ENCODE measurements at places on chromosomes 5 and 9.

- DNase-seq = peak; percentile 28
Measured at GRCh38 chr5:10709409-10709808, 51.6 kb downstream of the DAP start.

GRCh38 chr9:135310134-135310533, 169.4 kb upstream of the PPP1R26 start:
- no peak for DNase-seq

- no peak for DNase-seq
Measured at GRCh38 chr9:15239816-15240215, 67.2 kb downstream of the TTC39B start.

GRCh38 chr5:133817456-133817855, 151.0 kb downstream of the C5orf15 start:
- DNase-seq = no peak

- peak; percentile 34 for DNase-seq
Measured at GRCh38 chr5:18487928-18488480, 853.7 kb downstream of the TAF11L14 start.

GRCh38 chr9:114341991-114342390, 12.3 kb downstream of the ORM2 start:
- DNase-seq = no peak

DNA sequence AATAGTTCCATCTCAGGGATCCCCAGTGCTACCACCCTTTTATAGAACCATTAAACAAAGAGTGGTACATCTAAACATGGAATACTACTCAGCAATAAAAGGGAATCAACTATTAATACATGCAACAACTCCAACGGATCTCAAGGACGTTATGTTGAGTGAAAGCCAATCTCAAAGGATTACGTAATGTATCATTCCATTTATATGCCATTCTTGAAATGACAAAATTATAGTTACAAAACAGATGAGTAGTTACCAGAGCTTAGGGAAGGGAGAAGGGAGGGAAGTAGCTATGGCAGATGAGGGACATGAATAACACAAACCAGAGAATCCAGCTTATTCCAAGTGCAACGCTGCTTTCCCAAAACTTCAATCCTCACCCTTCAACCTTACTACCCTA, 69.5 kb downstream of the ACTL7B start:
- no peak for DNase-seq

- DNase-seq = no peak
Measured at GRCh38 chr5:143173139-143173889, 230.2 kb downstream of the NR3C1 start.

DNA sequence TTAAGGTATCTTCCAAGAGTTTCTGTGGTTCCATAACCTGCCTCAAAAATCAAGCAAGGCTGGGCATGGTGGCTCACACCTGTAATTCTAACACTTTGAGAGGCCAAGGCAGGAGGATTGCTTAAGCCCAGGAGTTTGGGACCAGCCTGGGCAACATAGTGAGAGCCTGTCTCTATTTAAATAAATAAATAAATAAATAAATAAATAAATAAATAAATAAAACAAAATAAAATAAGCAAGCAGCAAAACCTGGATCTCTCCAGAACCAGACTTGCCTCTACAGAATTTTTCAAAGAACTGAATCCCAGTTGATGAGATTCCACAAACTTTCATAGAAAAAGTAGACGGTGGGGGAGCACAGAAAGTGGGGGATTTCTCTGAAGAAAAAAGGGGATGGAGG, 12.3 kb downstream of the SERINC5 start:
- DNase-seq = no peak

DNA sequence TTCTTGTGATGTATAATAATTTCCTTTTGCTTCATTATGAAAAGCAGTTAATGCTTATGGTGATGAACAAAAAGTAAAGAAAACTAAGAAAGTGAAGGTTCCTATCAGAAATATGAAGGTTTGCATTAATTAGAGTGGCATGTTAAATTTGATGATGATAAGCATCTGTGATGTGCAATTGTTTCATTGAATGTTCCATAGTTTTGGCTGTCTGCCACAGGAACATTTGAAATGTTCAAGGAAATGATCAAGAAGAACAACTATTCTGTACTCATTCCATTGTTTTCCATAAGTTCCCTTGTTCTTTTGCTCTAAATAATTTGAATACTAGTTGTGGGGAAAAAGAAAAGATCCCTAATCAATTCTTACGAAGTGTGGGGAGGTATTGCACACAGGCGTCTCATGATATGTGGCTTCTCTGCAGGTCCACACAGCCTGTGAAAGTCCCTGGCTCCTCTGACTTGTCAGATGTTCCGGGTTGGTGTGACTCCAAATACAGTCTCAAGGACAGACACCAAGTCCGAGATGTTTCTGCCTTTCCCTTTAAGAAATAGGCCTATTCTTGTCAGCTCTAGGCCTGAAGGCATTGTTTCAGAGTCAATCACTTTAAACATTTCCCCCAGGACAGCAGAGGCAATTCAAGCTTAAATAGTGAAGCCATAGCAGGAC, 152.6 kb upstream of the MAST4 start:
- DNase-seq = no peak

Data from astrocyte of the hippocampus (primary cell).